Stimulated activated CD4-positive, alpha-beta T cell treated with anti-CD3 and anti-CD28 coated beads, TNF-alpha, amount 100 ng/mL, for 1 hour (primary cell): ENCODE measurements at places on chromosomes 4 and X.

GRCh38 chrX:13028871-13029636 is 15.4 kb downstream of the FAM9C start:
- no peak for DNase-seq

GRCh38 chr4:76003620-76004019 is 3.7 kb downstream of the CXCL9 start:
- no peak for DNase-seq

GRCh38 chrX:120536061-120536460 is 24.7 kb downstream of the CUL4B start:
- no peak for DNase-seq

- DNase-seq = no peak
Measured at GRCh38 chr4:22881411-22881810, 188.7 kb downstream of the GBA3 start.

GRCh38 chr4:109319684-109320083 is 17.2 kb upstream of the COL25A1 start:
- no peak for DNase-seq

DNA sequence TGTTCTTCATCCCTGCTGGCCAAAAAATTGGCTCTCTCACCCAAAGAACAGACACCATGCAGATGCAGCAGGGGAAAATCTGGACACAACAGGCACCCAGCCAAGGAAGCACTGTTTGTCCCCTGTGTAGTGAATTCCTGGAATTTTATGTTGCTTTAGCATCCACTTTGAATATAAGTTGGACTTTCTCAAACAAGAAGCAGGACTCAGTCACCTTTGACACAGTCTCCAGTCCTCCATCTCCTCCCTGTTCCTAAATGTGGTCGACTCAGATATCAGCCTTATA is 11.8 kb downstream of the ZNF182 start:
- no peak for DNase-seq

DNA sequence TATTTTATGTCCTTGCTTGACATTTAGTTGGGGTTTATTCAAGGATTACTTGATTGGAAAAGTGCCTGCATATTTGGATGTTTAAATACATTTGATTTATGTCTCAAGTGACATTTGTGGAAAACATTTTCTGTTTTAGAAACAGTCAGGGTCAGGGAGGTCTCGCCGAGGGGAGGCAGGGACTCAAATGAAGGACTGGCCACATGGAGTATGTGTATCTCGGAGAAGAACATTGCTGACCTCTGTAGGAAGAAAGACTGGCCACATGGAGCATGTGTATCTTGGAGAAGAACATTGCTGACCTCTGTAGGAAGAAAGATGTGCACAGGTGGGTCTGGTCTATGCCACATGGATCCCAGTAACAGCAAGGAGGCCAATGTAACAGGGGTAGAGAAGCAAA is 233.6 kb downstream of the TRIML1 start:
- no peak for DNase-seq

- no peak for DNase-seq
Measured at GRCh38 chr4:77800483-77801259, 18.5 kb downstream of the CNOT6L start.

DNA sequence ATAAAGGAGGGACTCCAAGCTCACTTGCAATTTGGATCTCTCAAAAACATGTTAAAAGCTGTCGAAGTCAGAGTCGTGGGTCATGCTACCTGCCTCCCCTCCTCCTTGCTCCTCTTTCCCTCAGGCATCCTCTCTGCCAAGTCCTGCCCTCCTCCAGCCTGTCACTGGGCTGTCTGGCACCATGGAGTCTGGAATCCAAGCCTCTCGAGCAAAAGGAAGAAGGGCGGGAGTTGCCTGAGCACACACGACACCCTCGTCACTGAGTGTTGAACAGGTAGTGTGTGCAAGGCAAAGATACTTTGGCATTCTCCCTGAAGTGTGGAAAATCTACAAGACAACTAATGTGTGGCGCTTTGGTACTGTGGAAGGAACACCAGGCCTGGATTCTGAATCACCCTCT is 62.2 kb downstream of the HAUS3 start:
- no peak for DNase-seq

DNA sequence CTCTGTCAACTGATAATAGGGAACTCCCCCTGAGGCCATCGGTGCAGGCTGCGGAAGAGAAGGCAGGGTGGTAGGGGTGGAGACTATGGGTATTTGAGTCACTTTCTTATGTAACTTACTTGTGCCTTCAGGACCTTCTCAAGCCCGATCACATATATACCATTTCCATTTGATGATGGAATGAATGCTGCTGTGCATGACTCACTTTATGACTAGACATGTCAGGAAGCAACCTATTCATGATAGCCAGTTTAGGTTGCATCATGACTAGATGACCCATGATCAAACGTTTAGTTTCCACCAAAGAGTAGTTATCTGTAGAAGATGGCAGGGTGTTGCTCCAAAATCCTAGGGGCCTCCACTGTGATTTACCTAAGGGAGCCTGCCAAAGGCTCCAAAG is 435.5 kb downstream of the DTHD1 start:
- DNase-seq = no peak

DNA sequence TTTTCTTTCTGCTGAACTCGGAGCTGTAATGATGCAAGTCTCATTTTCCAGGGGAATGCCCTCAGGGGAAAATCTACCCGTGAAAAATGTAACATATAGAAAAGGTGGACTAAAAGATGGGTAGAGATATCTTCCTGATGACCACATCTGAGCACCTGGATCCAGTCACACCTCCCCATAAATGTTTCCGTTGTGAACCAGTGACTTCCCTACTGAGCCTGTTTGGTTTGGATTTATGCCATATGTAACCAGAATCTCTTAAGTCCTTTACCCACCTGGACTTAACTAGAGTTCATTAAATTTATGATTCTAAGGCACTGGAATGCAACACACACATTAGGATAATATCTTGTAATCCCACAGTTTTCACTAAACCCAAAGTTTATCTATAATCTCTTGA is 171.1 kb downstream of the ZNF330 start:
- DNase-seq = no peak

GRCh38 chr4:42411803-42412202 is 14.5 kb downstream of the SHISA3 start:
- no peak for DNase-seq

DNA sequence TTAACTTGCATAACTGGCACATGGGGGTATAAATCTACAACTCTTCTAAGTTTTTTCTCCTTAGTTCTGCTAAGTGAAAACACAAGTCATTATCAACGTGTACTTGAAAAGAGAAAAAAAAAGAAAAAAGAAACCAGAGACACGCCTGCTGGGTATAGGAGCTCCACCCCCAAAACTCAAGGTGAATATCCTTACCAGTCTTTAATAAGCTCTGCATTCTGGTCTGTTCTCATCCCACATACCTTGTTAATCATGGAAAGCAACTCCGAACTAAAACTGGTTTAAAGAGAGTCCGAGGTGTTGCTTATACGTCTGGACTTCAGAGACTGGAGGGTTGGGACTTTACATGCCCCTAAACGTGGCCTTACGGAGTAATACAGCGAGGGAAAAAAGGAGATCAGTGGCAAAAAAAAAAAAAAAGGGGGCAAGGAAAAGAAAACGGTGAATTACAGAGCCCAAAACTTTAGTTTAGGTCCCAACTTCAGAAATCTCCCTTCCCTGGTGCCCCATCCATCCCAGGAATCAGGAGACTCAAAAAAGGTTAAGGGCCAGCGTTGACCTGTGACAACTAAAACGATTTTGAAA is 1.0 kb downstream of the PGRMC2 start:
- DNase-seq = no peak

DNA sequence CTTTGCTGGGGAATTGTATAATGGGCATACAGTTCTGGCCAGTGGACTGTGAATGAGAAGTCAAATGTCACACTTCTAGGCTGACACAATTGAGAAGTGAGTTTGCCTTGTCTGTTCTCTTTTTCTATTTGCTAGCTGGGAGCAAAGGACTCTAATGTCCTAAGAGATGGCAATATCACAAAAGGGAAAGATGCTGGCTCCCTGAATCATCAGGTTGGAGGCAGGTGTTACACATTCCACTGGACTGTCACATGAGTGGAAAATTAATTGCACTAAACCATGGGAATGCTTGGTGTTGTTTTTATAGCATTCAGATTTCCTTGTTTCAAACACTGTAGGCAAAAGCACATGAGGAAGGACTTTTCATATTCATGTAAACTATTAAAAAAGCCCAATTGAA is 388.3 kb downstream of the ADAM29 start:
- DNase-seq = no peak

DNA sequence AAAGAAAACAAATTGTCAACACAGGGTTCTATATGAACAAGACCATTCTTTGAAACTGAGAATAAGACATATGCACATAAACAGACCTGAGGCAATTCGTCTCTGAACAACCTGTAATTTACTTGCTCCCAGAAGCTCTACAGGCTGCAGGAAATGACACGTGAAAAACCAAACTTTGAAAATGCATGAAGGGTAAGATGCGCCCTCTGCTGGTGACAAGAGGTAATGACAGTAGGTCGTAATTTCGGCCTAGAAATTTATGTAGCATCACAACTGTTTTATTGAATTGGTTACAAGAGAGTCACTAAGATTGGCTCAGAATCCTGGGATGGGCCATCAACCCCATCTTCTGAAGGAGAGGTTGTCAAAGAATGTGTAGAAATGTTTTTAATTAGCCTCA is 276.5 kb downstream of the PPP4R3C start:
- DNase-seq = no peak

GRCh38 chr4:182853731-182854330 is 63.4 kb downstream of the DCTD start:
- DNase-seq = no peak

GRCh38 chr4:39044364-39044955 is 12.3 kb upstream of the TMEM156 start:
- peak; percentile 94 for DNase-seq

GRCh38 chr4:166335256-166335938 is 462.4 kb downstream of the TLL1 start:
- DNase-seq = no peak

DNA sequence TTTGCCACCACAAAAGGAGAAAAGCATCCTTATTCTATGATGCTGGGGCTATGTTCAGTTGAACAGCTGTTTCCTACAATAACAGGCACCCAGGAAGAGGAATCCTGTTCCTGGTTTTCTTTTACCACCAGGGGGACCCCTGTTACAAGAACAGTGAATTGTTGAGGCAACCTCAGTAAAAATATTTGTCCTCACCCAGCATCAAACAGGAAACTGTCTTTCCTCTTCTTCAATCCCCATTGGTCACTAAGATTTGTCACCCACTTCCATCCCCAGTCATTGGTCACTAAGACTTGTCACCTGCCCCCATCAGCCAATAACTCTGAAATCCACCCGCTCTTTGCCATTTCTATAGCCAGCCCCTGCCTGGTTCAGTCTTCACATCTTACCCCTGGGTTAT is 143.5 kb upstream of the GALNT7 start:
- DNase-seq = no peak

DNA sequence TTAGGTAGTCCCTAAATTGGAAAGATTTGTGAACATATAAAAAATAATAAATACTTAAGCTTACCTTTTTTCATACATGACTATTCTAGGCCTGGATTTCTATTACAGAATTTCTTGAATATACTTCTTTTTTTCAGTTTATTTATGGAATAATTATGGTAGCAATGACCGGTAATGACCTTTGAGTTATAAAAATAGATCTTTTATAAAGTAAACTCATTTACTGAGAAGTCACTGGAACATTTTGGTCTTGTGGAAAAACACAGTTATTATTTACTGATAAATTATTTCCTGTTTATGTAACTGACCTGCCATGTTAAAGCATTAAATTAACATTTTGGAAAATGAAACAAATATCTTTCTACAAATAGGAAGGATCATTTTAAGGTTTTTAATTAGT is 80.4 kb upstream of the RASGEF1B start:
- no peak for DNase-seq

DNA sequence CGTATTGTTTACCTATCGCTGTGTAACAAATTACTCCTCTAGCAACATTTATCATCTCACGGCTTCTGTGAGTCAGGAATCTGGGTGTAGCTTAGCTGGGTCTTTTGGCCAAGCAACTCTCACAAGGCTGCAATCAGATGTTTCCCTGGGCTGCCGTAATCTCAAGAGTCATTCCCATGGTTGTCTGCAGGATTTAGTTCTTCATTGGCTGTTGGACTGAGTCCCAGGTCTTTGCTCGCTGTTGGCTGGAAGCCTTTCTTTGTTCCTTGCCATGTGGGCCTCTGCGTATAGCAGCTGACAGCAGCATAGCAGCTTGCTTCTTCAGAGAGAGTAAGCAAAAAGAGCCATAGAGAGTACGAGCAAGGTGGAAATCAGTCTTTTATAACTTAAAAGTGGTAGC is 16.8 kb downstream of the POLR2B start:
- DNase-seq = no peak

DNA sequence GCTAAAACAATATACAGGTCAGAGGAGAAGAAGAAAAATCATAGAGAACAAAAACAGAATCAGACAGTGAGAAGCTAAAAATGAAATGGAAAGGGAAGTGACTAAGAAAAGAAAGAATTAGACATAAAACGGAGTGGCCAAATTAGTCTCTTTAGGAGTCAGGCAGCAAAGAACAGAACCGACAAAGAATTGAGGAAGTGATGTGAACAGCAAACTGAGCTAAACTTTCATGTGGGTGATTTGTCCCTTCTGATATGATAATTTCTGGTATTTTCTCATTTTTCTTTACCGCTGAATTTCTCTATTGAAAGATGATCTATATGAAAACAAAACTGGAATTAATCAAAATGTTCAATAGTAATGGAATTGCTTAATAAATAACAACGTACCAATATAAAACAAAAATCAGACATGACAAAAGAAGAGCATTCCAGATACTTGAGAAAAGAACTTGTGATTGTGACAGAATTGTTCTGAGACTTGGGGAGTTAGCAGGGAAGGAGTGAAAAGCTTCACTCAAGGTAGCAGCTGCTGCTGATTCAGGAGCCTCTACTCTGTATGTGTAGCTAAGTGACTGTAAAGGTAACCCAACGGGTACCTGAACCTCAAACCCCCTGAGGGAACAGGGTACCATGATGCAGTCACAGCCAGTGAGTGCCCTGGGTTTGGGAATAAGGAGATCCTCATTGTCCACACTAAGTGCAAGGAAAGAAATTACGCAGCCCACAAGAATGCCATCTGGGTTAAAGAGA is 8.8 kb downstream of the TAPT1 start:
- DNase-seq = no peak

- DNase-seq = no peak
Measured at GRCh38 chr4:181319629-181320028, 923.6 kb upstream of the TENM3 start.

DNA sequence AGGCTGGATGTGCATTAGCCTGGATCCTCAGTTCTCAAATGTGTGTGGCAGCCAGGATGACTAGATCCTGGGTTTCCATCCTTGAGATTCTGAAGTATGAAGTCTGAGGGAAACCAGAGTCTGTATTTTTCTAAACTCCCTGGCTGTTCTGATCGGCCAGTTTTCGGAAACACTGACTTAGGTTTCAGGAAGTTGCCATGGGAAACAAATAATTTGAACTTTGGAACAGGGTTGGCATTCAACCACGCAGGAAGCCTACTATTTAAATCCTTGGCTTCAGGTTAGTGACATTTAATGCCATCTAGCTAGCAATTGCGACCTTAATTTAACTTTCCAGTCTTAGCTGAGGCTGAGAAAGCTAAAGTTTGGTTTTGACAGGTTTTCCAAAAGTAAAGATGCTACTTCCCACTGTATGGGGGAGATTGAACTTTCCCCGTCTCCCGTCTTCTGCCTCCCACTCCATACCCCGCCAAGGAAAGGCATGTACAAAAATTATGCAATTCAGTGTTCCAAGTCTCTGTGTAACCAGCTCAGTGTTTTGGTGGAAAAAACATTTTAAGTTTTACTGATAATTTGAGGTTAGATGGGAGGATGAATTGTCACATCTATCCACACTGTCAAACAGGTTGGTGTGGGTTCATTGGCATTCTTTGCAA is 67.6 kb downstream of the PDGFRA start:
- no peak for DNase-seq
